Smooth muscle cell of the coronary artery (primary cell): ENCODE measurements at places on chromosomes 13 and 19. TPM values are rescaled to one million over a fixed set of nuclear protein-coding genes. Genes with fewer than 3 reads are reported as not detected.

The SMIM44 gene
- not detected in 2 replicates for total RNA-seq

The TPTE2 gene
- total RNA-seq, result not detected in 2 replicates

The STOML3 gene
- total RNA-seq, result not detected in 2 replicates

The CCDC194 gene
- total RNA-seq, result not detected in 2 replicates

The MUC16 gene
- total RNA-seq, result not detected in 2 replicates

The ZMYM2 gene
- total RNA-seq, result 35.1 and 42.7 TPM in 2 replicates

The FBXW9 gene
- total RNA-seq, result 2.8 and 8.0 TPM in 2 replicates

The MIA gene
- total RNA-seq, result 0.35 TPM in 1 of 2 replicates, not detected in the other
